HS-27A (cell line): ENCODE measurements at places on chromosomes 11 and 22.

DNA sequence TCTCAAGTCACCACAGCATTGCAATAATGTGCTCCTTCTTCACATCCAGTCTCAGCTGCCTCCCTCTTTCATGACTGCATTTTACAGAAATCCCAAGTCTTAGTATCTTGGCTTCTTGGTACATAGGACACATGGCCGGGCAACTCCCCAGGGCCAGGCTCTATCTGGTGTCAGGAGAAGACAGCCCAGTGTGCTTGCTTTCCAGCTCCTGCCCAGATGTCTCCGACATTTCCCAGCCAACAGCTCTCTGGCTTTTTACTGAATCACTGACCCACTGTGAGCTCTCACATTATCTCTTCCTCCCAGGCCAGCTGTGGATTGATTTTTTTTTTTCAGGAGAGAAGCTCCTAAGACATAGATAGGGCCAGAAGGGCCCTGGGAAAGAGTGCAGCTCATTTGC lies 346.0 kb upstream of the C11orf87 start:
- no peak for DNase-seq

DNA sequence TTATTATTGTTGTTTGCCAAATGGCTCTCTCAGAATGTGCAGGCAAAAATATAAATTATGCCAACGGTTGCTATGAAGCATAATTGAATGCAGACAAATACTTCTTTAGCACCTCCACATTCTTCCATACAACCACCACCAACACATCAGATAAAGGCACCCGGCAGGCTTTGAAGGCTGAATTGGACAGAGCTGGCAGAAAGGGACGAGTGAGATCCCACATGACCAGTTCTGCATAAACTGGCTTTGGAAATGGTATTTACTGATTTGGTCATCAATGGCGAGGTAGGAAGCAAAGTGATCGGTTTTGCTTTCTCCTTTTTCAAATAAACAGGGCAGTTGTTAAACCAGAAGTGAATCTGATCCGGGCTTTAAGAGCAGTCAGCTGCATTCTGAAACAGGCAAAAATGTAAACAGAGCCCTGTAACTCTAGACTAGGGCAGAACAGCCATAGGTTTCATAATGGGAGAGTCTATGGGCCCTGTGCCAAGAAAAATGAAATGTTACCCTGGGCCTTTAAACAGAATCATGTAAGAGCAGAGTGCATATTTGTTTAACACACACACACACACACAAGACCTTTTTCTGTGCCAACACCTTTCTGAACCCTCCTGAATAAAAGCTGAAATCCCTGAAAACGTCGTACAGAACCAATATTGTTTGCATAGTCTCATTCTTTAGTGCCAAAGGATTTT lies 97.7 kb downstream of the MPPED2 start:
- DNase-seq = peak; percentile 8

DNA sequence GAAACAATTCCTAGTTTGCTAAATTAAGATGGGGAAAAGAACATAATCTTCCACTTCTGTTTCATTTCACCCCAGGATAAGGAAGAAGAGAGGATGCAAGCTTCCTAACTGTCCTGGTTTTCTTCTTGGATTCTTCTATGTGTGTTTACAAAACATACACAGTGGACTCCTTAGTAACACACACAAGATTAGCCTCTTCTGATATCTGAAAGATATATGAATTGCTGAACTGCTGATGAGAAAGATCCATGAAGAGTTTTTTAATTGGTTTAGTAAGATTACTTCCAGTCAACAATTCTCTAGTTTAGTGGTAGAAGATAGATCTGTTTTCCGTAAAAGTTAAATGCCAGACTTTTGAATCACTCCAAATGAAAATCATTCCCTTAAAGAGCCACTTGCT lies 86.8 kb downstream of the WT1 start:
- DNase-seq = no peak

- DNase-seq = no peak
These were observed 88.8 kb downstream of the ABTB2 start for GRCh38 chr11:34268906-34269430.

GRCh38 chr22:50569041-50569459 lies 6.3 kb upstream of the SYCE3 start:
- no peak for DNase-seq

GRCh38 chr11:77778118-77778517 lies 42.4 kb downstream of the RSF1 start:
- DNase-seq = no peak

- DNase-seq = no peak
These were observed 79.1 kb upstream of the CLPB start for GRCh38 chr11:72513411-72513810.

DNA sequence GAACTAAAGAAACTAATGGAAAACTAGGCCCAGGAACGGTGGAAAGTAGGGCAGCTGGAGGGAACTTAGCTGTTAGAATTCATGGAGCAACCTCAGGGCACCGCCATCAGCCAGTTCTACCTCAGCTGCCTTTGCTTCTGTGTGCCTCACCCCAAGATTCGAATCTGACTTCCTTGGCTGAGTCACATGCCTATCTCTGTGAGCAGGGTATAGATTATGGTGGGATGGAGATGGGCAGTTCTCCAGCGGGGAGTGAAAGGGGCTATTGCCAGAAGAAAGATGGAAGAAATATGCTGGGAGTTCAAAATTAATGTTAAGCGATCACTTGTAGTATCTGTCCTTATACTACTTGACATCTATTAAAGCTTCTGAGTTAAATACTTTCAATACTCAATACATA lies 18.9 kb upstream of the VWA5A start:
- DNase-seq = no peak

DNA sequence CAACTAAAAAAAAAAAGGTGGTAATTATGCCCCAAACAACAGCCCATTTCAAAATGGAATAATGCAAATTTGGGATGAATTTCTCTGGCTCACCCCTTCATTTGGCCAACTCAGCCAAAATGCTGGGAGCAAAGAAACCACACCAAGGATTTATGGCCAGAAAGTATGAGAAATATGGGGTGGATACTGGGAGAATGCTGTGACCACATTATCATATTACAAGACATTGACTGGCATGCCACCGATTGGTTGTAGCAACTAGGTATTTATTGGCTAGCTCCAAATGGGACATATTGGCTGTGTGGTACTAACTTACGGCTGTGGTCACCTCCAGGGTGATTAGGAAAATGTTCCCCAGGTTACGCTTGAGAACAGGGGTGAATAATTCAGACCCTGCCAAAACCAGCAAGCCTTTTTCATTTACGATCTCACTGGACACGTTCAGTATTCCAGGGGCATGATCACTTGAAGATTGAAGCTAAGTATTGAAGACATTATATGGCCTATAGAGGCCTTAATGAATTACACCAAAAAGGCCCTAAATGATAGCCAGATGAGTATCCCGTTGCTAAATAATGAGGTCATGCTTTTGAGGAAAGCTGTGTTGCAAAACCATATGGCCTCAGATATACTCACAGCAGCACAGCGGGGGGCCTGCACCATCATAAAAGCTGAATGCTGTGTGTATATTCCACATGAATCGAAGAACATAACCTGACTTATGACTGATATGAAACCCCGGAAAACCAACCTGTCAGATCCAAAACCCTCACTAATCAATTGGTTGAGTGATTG lies 3.8 kb upstream of the FDX1 start:
- peak; percentile 50 for DNase-seq

DNA sequence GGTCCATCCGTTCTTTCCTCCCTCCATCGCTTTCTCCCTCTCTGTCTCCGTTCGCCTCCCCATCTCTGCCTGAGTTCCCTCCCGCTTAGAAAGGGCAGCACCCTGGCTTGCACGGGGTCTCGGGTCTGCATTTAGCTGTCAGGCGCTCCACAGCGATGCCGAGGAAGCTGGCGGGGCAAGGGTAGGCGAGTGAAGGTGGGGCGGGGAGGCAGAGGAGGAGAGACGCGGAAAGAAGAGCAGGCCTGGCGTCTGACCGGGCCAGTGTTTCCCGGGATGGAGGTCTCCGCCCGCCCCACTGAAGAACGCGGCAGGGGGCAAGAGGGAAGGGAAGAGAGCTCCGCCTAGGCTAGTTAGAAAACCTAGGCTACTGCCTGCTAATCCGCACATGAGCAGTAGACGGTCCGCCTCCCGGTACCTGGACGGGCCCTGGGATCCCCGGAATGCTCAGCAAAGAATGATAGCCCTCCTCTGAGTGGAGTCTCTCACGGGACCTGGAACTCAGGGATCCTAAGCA lies 3922.5 kb upstream of the OR11H1 start:
- DNase-seq = no peak

DNA sequence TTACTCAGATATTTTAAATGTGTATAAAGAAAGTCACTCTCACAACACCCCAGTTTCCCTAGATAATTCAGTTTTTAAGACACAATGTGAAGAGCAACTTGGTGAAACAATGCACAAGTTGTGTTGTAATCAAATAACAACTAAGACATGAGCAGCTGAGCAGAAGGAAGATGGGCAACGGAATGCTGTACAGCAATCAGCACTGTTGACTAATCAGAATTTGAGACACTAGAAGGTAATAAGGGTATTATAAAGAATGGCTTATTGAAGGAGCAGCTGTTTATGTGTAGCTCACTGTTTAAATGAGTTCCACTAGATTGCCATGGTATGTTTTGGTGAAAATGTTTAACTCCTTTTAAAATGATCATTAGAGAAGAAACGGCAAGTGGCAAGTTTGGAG lies 60.1 kb downstream of the SOX6 start:
- no peak for DNase-seq

DNA sequence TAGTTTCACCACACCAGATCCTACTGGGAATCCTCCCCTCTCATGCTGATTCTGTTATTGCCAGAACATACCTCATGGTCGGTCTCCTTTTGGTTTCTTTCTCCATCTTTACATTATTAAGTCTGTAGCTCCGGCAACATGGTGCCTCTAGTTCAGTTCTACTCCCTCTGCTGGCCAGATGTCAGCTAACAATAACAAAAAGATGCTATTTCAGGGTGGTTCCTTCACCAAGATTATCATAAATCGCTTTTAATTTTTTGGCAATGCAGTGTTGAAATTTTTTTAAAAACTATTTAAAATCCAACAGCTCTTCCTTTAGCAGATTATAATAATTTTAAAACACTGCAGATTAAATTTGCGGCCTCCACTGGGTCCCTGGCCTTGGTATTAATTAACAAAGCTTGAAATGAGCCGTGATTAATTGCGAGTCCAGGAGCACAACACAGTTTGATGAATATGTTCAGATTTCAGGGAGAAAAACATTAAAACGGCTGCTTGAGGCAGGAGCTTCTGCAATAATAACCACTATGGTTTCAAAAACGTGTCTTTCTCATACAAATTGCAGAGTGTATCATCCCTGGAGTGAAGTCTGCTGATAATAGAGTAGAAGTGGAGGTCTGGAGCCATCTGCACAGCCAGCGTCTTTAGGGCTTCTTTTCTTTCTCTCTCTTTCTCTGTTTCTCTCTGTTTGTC lies 492.9 kb upstream of the KIRREL3 start:
- no peak for DNase-seq

DNA sequence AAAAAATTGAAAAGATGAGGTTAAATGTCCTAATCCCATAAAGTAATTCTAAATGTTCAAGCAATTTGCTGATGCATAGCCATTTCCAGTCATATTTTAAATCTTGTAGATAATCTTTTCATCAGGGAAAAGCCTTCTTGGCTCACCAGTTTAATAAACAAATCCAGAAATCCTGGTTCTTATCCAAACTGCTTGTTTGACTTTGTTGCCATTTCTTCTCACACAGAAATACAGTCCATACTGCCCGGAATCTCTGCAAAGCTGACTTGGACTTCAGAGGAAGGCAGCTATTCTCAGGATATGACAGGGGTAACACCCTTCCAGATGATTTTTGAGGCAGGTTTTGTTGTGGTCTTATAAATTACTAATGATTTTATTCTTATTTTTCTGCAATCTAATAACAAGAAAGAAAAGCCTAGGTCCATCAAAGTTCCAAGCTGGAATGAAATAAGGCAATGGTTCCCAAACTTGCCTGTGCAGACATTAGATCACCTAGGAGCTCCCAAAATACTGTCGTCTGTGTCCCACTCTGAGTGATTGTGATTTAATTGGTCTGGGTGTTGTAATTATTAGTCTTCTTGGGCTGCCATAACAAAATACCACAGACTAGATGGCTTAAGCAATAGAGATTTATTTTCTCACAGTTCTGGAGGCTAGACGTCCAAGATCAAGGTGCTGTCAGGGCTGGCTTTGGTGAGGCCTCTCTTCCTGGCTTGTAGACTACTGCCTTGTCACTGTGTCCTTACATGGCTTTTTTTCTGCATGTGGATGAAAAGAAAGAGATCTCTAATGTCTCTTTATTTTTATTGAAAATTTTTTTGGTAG lies 55.1 kb upstream of the RCE1 start:
- DNase-seq = no peak

DNA sequence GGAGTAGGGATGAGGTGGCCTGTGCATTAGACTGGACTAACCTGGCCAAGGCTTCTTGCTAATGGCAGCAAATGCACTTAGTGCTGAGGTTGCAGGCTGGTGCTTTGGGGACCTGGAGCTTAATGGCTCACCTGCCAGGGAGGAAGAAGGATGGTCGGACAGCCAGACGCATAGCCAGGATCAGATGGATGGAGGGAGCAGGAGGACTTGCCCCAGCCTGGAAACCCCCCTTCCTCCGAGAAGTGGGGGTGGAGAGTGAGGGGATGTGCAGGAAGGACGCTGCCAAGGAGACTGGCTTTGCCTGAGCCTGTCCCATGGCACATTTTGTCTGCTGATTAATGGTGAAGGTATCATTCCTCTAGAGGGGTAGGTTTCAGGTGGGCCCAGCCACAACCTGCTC lies 17.9 kb downstream of the IGLL1 start:
- no peak for DNase-seq

- peak; percentile 51 for DNase-seq
These were observed 585 bp downstream of the PI4KA start for GRCh38 chr22:20857838-20858614.

- no peak for DNase-seq
These were observed 90.3 kb downstream of the RPL27A start for GRCh38 chr11:8772571-8773519.

GRCh38 chr11:76120513-76121101 lies 85.7 kb downstream of the WNT11 start:
- no peak for DNase-seq

DNA sequence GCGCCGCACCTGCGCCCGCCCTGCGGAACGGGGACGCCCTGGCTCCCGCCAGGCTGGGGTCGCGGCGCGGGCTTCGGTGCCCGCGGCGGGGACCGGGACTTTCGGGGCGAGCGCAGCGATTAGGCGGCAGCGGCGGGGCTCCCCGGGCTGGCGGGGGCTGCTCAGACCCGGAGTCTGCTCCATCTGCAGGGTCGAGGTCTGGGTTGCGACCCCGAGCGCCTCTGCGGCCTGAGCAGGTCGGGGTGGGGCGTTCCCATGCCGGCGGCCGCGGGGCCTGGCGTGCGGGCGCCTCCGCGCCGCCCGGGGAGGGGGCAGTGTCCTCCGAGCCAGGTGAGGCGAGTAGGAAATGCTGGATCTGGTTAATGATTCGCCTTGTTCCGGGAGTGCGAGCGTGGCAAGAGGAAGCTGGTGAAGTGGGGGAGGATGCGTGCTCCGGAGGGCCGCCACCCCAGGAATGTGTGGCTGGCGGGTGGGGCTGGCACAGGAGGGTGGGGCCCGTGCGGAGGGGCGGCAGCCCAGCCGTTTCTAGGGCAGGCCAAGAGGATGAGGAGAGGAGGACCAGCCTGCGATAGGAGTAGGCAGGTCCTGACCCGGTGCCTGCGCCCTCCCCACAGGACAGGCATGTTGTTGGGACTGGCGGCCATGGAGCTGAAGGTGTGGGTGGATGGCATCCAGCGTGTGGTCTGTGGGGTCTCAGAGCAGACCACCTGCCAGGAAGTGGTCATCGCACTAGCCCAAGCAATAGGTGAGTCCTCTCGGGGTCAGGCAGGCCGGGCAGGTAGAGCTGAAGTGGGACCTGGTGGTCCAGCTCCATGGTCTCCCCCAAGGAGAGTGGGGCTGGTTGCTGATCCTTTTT lies 606 bp downstream of the RASSF7 start:
- no peak for DNase-seq
